AG04449 (cell line): ENCODE measurements at places on chromosomes 5 and 9.

DNA sequence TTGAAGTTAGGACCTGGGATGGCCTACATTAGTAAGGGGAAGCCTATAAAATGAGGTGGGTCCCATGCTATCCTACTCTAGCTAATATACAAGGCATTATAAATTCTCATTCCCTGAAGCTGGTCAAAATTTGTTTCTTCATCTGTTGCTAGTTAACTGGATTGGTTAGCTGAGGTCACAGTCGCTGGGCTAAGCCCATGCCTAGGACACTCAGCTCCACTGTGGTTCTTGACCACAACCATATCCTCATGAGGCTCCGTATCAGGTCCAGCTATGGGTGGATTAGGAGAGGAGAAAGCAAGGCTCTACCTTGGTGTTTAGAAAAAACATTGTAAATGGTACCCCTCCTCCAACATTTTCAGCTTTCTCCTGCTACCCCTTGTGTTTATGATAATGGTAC is 52.8 kb upstream of the RAI14 start:
- no peak for DNase-seq

- no peak for DNase-seq
These were observed 235.3 kb downstream of the SEC61B start for GRCh38 chr9:99457406-99457805.

DNA sequence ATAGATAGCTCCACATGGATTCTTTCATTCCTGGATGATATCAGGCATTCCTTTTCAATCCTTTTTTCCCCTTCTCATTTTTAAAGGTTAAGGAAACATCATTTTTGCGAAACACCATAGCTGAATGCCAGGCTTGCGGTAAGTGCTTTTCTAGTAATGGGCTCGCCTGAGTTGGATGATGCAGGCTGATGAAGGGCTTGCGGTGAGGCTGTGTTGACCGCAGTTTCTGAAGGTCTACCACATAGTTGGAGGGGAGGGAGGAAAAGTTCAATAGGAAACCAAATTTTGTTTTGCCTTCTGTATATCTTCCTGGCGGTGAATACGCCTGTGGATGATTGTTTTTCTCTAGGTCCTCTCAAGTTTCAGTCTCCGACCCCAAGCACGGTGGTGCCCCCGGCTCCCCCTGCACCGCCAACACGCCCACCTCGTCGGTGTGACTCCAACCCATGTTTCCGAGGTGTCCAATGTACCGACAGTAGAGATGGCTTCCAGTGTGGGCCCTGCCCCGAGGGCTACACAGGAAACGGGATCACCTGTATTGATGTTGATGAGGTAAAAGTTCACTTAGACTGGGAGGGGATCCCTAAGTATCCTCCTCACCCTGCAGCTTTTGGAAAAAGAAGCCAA is 24.3 kb downstream of the THBS4 start:
- DNase-seq, result no peak

DNA sequence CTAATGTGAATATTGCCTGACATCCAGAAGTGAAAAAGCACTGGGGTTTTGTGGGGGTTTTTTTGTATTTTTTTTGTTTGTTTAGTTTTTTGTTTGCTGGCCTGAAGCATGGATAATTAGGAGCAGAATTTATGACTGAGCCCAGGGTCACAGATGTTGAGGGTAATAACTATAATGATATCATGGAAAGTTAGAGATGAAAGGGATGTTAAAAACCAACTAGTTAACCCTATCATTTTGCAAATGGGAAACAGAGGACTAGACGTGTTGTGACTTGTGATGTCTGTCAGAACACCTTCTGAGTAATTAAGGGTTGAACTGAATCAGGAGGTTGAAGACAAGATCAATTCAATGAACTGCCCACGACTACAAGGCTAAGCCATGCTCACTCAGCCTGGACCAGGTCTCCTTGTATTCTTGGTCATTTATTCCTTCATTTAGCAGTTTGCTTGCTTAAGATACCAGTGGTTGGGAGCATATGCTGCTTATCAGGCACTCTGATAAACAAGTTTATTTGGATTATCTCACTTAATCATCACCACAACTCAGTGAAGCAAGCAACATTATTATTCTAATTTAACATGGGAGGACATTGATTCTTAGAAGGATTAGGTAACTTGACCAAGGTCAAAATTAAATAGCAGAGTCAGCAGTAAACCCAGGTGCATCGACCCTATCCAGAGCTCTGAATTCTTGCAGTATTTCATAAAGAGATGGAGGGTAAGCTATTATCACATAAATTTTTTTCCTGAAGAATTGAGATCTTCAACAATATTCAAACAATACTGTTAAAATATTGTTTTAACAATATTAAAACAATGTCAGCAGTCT is 75.7 kb upstream of the PIK3R1 start:
- no peak for DNase-seq

GRCh38 chr5:3598207-3598606 is 2.6 kb downstream of the IRX1 start:
- no peak for DNase-seq

GRCh38 chr9:136769710-136770191 is 5.4 kb upstream of the LCN15 start:
- no peak for DNase-seq

GRCh38 chr5:168916852-168917251 is 337.7 kb upstream of the PANK3 start:
- no peak for DNase-seq

DNA sequence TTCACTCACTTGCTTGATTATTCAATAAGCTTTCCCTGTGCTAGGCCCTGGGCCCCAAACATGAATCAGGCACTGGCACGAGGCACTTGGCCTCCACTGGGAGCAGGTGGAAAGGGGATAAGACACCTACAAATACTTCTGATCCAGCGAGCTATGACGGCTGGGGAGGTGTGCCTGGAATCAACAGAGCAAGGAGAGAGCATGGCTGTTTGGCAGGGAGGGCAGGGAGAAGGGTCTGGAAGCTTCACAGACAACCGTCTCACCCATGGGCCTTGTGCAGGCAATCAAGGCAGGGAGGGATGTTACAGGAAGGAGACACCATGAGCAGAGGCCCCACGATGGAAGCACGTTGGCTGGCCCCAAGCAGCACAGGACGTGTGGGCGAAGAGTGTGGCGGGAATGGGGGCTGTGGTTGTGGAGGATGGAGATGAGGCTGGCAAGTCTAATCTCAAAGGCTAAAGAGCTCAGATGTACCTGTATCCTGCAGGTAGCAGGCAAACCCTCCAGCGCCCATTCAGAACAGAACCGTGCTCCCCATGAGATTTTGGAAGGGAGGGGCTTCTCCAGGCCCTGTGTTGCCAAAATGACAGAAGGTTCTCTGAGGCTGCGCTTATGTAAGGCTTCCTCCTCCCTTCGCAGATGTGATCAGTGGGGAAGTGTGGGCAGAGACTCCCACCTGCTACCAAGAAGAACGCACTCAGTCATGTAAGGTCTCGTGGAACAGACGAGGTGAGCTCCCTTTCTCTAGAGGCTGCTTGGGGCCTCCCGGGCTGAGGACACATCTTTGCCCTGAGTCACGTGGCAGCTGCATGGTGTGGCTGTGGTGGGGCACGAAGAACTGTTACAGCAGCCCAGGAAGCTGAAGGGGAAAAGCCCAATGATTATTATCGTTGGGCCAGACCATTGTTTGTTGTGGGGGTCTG is 189.7 kb downstream of the DAB2IP start:
- DNase-seq, result no peak

- no peak for DNase-seq
These were observed 180.9 kb downstream of the CD180 start for GRCh38 chr5:67015541-67016191.

DNA sequence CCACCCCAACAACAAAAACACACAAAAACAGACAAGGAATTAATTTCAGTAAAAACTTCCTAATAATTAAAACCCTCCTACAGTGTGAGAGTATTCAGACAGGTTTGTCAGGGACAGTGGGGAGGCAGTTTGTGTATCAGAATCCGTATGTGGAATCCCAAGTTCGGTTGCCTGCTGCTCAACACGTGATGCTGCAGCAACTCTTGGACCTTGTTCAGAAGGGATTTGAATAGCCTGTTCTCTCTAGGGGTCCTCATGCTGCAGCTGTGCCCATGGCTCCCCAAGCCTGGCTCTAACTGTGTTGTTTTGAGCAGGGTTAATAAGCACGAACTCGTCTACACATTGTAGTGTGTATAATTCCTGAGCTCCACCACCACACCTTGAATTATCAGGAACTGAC is 28.7 kb downstream of the TLE4 start:
- no peak for DNase-seq

GRCh38 chr9:90909225-90909624 is 107.6 kb downstream of the SYK start:
- DNase-seq, result no peak

DNA sequence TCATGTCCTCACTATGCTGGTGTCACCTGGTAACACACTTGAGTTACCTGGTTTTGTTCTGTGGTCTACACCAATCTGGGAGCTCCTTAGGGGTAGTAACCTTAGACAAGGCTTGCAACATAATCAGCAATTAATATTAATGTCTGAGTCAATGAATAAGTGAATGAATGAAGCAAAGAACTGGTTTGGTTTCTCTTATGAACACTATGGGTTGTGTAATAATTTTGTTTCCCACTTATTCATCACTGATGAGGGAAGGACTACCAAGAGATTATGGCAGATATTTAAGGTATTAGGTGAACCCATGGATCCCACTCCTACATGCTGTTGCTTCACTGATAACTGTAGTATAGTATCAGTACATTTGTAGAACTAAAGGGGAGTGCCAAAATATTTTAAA is 116.0 kb downstream of the SLC12A2 start:
- no peak for DNase-seq

- DNase-seq, result no peak
These were observed 250.8 kb upstream of the KLF4 start for GRCh38 chr9:107740088-107740980.

DNA sequence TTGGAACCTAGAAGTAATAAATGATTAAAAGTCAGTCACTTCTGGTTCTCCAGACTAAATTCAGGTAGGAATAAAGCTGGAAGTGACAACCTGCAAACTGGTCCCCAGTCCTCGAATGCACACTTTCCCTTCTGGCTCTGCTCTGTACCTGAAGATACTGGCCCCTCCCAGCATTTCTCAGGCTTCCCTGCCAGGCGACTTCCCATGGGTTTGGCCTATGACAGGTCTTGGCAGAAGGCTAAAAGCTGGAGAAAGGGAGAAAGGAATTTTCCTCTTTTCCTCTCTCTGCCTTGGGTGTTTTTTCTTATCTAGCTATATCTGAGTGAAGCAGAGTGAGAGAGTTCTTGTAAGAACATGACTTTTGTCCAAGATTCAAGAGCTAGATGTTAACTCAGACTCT is 1005.7 kb downstream of the DTWD2 start:
- DNase-seq, result no peak

DNA sequence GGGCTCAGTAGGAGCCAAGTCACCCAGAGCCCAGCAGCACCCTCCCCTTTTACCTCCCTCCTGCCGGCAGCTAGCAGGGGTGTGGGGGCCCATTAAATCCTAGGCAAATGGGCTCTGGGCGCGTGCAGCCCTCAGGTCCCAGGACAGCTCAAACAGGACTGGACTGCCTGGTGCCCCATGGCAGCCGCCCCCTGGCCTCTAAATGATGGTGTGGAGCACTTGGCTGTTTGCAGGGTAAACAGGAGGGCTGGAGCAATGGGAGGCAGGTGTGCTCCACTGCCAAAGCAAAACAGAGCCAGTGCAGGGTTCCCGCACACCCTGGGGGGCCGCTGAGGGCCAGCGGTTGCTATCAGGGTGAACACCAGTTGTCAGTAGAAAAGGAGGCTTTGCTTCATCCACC is 55.9 kb upstream of the C5orf58 start:
- no peak for DNase-seq

GRCh38 chr9:86979657-86980056 is 32.4 kb upstream of the GAS1 start:
- no peak for DNase-seq

- DNase-seq, result no peak
These were observed 16.0 kb downstream of the LYRM7 start for GRCh38 chr5:131186561-131187256.

- DNase-seq, result no peak
These were observed 2.1 kb downstream of the ZNF608 start for GRCh38 chr5:124744170-124744971.

- no peak for DNase-seq
These were observed 74.5 kb downstream of the MAPKAP1 start for GRCh38 chr9:125632321-125633115.

DNA sequence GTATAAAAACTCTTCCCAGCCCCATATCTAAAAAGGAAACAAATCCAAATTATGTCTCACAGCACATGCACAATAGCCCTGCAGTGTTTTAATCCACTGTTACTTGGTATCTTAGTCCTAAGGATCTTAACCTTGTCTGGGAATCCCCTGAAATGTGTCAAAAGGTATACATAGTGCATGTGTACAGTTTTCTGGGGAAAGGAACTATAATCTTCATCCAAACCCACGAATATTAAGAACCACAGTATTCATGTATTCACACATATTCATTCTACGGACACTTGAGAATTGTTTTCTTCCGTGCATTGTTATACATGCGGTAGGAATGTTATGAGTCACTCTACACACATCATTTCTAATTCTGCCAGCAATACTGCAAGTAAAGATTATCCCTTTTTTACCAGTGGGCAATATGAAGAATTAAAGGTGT is 47.8 kb upstream of the SNX2 start:
- peak; percentile 23 for DNase-seq

- no peak for DNase-seq
These were observed 87.5 kb upstream of the CDH9 start for GRCh38 chr5:27125856-27126255.

GRCh38 chr5:172456076-172456722 is 1.9 kb upstream of the SH3PXD2B start:
- no peak for DNase-seq

DNA sequence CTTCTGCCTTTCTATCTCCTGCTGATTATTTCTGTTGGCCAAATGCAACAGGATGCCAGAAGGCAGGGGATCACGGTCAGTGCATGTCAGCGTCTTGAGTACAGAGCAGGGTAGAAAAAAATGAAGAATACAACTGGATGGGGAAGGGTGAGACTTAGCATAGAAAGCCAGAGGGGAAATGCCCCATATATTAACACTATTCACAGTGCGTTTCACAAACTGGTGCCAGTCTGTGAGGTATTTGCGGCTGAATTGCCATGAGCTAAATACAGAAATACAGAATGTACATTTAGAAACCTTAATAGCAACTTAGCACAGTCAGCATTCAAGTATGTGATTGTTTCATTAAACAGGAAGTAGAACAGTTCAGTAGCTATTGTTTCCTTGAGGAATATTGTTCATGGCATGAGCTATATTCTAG is 31.0 kb upstream of the SLC1A3 start:
- no peak for DNase-seq

- DNase-seq, result no peak
These were observed 57.5 kb upstream of the TRIM32 start for GRCh38 chr9:116629634-116630033.

DNA sequence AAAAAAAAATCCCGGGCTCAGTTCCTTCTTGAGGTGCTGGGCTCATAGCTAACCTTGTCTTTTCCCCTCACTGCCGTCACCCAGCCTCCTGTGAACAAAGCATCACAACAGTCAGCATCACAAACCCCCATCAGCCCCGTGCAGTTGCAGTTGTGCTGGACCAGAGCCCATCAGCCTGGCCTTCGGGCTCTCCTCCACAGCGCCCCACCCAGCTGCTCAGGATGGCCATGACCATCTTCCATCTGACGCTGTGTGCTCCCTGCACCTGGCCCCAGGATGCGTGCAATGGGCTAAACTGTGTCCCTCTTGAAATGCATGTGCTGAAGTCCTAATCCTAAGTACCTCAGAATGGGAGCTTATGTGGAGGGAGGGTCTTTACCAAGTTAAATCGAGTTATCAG is 48.1 kb downstream of the NSUN2 start:
- no peak for DNase-seq

GRCh38 chr5:54013556-54014194 is 296.7 kb downstream of the ARL15 start:
- DNase-seq, result peak; percentile 46

GRCh38 chr5:6719896-6720560 is 6.8 kb downstream of the TENT4A start:
- no peak for DNase-seq
